ENCODE measurements at places on chromosomes 2 and 18.

DNA sequence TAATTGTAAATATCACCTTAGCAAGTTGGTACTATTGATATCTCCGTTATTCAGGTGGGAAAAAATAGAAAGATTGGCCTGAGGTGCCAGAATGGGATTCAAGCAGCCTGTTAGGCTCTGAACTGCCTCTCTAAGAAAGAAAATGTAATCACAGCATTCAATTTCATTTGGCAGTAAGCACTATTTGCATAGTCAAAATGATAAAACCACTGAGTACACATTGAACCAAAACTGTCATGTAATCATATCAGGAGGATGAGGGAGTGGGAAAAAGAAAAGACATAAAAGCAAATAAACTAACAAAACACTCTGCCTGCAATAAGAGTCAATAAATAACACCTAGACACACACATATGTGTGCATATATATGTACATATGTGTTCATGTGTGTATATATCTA lies 103.9 kb upstream of the TACR1 start:
- DNase-seq, result no peak

DNA sequence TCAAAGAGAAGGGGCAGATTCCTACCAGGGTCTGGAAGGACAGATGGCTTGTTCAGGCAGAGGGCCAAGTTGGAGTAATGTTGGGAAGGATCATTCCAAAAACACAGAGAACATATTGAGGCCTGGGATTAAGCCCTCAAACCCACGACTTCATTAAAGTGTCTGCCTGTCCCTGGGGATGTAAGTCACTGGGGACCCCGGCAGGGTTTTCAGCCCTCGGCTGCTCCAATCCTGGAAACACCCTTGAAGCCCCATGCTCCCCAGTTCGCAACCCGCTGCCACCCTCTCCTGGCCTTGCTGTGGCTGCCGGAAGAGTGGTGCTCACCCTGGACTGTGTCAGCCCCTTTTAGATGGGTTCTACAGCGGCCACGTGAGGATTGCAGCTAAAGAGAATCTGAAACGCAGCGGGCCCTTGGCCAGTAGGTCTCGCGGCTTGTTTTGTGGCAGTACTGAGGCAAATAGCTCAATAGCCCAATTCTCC lies 79.9 kb downstream of the EPAS1 start:
- DNase-seq, result peak; percentile 26

GRCh38 chr18:58393295-58393694 lies 235.6 kb downstream of the ALPK2 start:
- DNase-seq, result no peak

GRCh38 chr2:30770816-30771576 lies 36.2 kb downstream of the CAPN13 start:
- DNase-seq, result no peak

DNA sequence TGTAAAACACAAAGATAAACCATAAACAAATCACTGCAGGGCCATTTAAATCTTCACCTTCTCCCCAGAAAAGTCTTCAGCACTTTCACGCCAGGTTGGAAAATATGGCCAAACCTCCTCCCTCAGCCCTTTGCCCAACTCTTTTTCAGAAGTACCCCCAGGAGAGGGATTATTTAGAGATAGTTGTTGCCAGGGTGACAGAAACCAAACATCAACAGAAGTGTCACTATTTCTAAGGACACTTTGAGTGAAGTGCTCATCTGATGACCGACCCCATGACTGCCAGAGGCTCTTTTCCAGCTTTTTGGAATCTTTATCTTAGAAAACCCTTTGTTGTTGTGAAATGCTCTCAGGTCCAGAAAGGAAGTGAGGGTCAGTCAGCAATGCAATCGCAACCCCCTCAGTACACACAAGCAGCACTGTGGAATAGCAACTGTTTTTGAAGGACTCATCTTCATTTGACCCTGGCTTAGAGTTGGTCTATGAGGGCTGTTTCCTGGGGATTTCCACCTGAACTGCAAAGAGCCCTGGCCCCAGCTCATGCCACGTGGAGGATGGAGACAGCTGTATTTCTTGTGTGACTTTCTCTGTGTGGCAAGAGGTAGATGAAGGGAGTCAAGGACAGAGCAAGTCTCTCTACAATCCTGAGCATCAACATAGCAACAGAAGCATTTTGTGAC lies 114.0 kb upstream of the STON1 start:
- DNase-seq, result no peak
